ENCODE measurements at places on chromosomes 6 and 20.

DNA sequence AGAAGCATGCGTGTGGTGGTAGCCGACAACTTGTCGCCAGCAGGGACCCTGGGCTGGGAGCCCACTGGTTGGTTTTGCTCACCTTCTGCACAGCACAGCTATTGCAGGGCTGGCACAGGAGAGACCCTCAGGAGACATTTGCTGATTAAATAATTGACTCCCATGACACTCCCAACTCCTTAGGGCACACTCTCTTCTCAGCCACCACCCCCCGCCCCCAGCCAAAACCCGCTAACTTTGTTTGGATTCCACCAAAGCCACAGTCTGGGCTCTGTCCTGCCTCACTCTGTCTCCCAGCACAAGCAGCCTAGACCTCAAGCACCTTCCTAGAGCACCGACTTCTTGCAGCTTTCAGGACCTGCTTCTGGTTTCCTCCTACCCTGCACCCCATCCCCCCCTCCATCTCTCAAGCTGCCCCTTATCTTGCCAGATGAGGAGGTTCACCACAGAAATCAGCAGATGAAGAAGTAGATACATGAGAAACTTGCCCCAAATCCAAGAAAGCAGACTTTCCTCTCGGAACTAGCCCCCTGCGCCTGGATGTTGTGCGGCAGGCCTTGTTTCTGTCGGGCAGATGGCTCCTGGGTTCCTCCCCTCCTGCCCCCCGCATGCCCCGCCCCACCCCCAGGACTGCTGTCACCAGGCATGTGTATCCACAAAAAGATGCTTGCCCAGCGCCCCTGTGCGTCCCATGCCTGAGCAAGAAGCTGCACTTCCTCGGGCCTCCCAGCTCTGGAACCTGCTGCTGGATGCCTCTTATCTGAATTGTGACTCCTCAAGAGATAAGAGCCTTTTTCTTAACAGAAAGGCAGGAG lies 35.0 kb upstream of the CD93 start:
- DNase-seq: peak; percentile 92

GRCh38 chr20:7327810-7328209 lies 560.3 kb downstream of the BMP2 start:
- DNase-seq: no peak

DNA sequence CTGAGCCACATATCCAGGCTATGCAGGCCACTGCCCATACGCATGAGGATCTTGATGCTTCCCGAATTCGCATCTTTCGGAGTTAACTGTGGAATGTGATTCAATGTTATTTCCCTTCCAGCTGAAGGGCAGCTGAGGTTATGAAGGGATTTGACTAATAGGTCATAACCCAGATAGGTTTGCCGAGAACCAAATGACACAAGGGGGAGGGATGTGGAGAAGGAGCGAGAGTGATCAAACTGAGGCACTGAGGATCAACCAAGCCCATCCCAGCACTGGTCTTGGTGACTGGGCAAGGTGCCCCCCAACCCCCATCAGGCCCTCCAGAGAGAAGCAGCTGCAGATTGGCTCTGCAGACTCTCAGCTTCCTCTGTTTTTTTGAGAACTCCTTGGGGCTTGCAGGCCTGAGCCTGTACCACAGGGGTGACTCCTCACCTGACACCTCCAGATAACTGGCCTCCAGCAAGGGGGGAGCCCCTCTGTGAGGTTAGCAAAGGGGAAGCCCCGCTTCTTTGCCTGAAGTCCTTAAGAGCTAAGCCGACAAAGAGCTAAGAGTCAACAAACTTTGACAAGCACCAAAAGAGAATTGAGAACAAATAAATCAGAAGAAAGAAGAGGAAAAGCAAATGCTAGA lies 185.9 kb downstream of the PDE7B start:
- peak; percentile 63 for DNase-seq

DNA sequence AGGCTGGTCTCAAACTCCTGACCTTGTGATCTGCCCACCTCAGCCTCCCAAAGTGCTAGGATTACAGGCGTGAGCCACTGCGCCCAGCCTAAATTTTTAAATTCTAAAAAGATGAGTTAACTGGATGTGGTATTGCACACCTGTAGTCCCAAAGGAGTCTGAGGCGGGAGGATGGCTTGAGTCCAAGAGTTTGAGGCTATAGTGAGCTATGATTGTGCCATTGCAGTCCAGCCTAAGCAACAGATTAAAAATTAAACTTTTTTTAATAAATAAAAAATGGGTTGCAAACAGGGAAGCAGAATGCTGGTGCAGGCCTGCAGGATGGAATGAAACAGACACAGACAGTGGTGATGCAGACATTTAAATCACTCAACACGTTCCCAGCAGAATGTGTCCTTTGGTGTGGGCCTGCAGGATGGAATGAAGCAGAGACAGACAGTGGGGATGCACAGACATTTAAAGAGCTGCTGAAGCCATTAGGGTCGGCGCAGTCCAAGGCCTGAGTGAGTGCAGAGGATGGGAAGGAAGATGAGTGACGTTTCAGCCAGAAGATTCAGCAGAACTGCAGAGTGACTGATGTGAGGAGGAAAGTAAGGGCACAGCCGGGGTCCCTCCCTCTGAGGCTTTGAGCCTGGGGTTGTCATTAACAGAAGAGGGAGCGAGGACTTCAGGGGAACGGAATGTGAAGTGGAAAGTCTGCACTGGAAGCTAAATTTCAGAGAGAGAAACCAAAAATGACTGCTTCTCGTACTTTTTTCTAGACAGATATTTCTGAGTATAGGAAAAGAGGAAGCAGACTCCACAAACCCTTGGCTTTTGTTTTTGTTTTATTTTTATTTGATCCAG lies 117.5 kb downstream of the RIN2 start:
- peak; percentile 38 for DNase-seq

- no peak for DNase-seq
Observed at GRCh38 chr6:90322976-90323474, 26.4 kb upstream of the BACH2 start.

- DNase-seq: no peak
Observed at GRCh38 chr6:162962093-162962492, 234.3 kb downstream of the PACRG start.

GRCh38 chr6:142746524-142746923 lies 198.5 kb downstream of the HIVEP2 start:
- DNase-seq: peak; percentile 62

DNA sequence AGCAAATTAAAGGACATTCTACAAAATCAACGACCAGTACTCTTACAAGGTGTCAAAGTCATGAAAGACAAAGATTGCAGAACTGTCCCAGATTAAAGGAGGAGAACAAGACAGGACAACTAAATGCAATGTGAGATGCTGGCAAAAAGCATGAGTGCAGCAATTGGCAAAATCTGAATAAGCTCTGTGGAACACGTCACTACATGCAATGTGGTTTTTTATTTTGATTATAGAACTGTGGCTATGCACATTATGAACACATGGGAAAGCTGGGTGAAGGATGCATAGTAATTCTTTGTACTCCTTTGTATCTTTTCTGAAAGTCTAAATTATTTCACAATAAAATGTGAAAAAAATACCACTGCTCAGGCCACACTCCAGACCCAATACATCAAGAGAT lies 509.4 kb downstream of the KIF16B start:
- no peak for DNase-seq

DNA sequence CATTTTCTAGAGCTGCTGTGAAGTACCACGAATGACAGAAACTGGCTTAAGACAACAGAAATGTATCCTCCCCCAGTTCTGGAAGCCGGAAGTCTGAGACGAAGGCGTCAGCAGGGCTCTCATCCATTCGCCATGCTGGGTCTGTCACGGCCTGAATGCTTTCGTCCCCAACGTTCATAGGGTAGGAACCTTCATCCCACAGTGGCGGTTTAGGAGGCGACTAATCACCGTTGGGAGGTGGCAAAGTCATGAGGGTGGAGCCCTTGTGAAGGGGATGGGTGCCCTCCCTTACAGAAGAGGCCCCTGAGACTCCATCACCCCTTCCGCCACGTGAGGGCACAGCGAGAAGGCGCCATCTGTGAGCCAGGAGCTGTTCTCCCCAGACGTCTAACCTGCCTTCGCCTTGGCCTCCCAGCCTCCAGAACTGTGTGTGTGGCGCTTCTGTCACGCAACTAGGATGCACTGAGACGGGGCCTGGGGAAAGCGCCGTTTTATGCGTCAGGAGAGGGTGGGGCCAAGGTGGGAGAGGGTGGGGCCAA lies 250.3 kb downstream of the TTLL2 start:
- no peak for DNase-seq

DNA sequence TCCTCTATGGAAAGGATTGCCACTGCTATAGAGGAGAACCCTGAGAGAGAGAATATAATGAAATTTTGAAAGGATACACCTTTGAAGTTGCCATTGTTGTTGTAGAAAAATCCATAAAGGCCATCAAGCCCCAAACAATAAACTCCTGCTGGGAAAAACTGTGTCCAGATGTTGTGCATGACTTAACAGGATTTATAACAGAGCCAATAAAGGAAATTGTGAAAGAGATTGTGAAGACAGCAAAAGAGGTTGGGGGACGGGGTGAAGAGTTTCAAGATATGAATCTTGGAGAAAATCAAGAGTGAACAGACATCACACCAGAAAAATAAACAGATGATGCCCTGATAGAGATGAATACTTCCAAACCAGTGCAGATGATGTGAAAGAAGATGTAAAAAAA lies 396.4 kb downstream of the BCKDHB start:
- DNase-seq: no peak

DNA sequence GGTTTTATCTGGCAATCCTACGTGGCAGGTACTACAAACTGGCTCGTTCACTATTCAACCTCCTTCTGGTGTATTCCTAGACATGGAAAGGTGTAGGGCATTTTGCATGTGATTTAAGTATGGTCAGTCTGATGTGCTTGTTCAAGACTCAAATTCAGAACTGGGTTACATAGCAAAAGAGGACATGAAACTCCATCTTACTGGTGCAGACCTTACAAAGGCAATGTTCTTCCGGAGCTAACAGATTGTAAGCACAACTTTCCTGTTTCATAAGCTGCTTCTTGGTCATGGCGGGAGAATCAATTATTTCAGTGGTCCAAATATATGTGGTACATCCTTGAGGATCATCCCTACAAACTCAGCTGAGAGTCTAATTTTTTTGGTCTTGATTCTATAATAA lies 703.4 kb downstream of the EPM2A start:
- no peak for DNase-seq

DNA sequence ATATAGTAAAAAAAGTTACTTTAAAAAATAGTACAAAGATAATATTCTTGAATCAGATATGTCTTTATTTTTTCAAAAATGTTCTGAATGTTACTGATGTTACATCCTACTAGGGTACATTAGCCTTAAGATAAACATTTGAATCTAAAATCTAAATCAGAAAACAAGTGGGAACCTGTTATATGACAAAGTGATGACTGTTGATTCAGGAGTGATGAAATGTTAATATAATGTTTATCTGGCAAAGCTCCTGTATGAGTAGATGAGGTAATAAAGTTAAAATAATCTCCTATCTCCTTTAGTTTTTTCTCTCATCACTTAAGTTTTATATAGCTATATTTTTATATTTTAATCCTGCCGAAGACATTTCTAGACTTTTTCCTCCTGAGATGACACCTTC lies 4.2 kb downstream of the DOP1A start:
- DNase-seq: no peak

DNA sequence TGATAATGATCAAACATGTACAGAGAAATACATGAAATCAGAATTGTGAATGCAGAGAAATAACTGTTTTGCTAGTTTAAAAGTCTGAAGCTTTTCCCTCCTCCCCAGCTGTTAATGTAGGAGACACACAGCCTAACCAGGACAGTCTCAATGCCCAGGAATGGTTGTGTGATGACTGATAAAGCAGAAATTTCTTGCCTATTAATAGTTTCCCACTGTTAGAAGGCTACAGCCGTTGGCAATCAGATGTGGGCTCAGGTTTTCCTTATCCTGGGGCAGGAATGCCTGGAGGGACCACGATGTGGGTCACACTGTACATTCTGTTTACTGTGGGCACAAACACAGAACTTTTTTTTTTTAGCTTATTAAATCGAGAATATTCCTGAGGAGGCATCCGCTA lies 1.9 kb downstream of the PPP1R3D start:
- no peak for DNase-seq

GRCh38 chr20:58340853-58341252 lies 31.3 kb downstream of the RAB22A start:
- DNase-seq: no peak

GRCh38 chr20:46011631-46012482 lies 3.1 kb downstream of the MMP9 start:
- DNase-seq: no peak

- DNase-seq: no peak
Observed at GRCh38 chr6:38191418-38191817, 371.9 kb downstream of the ZFAND3 start.

DNA sequence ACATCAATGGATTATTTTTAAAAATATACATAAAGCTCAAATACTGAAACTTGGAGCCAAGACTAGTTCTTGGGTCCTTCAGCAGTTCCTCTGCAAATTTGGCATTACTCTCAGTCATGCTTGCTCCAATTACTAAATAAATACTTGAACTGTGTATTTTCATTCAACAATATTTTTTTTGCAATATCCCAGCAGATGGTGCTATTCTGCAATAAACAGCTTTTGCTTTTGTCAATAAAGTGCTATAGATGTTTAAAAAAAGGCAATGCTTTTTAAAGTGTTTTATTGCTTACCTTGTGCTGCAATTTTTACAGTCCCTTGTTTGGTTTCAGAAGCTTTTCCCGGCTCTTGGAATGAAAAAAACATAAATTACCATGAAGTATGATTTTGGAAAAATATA lies 243.4 kb downstream of the TRDN start:
- peak; percentile 30 for DNase-seq

DNA sequence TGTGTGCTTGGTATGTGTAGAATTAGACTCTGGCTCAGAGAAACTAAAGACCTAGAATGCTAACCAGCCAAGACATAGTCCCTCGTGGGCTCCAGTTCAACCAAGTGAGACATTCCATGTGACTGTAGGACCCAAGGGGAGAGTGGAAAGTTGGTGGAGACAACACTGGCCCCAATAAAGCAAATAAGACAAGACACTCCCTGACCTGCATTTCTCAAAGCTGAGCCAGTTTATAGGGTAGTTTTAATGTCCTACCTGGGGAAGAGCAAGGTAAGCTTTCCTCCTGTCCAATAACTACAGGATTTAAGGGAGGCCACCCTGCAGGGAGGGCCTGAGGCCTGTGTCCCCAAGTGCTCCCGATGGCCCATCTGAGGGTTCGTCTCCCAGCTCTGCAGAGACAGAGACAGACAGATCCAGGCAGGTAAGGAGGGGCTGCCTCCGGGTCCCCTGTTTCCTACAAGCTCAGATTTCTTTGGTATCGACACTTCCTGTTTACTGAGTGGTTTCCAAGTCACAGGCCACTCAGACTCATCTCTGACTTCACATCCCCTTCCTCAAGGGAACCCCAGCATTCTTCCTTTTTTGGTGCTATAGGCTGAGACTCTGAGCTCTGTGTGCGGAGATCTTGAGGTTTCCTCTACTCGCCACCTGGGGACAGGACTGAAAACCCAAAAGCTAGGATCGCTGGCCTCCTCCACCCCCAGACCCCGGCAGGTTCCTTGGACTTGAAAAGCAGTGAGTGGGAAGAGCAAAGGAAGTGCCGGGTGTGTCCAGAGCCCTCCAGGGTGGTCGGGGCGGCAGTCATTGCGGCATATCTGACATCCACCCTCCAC lies 92.4 kb downstream of the PRND start:
- peak; percentile 95 for DNase-seq

DNA sequence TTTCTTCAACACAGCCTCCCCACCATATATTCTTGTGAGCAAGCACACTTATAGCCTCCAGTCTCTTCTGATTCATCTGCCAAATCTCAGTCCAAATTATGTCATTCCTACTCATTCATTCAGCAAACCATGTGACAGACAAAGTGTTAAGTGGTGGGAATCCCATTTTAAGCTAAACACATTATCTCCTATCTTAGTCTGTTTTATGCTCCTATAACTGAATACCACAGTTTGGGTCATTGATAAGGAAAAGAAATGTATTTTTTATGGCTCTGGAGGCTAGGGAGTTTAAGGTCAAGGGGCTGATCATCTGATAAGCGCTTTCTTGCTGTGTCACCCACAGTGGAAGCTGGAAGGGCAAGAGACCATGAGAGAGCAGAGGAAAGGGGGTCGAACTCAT lies 23.9 kb upstream of the SMIM13 start:
- no peak for DNase-seq

All from common myeloid progenitor, CD34-positive (primary cell).